ENCODE measurements at places on chromosomes 5 and 9.

DNA sequence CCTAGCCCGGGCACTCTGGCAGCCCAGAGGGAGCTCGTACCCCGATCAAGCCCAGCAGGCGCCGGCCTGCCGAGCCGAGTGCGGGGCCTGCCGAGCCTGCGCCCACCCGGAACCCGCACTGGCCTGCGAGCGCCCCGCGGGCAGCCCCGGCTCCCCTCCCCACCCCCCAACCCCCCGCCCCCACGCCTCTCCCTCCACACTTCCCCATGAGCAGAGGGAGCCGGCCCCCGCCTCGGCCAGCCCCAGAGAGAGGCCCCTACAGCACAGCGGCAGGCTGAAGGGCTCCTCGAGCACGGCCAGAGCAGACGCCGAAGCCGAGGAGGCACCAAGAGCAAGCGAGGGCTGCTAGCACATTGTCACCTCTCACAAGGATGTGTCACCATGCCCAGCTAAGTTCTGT, 36.2 kb upstream of the CCDC180 start:
- no peak for DNase-seq

GRCh38 chr5:82183828-82184227, 94.3 kb downstream of the RPS23 start:
- no peak for DNase-seq

GRCh38 chr9:122346478-122347347, 24.1 kb upstream of the PTGS1 start:
- no peak for DNase-seq

DNA sequence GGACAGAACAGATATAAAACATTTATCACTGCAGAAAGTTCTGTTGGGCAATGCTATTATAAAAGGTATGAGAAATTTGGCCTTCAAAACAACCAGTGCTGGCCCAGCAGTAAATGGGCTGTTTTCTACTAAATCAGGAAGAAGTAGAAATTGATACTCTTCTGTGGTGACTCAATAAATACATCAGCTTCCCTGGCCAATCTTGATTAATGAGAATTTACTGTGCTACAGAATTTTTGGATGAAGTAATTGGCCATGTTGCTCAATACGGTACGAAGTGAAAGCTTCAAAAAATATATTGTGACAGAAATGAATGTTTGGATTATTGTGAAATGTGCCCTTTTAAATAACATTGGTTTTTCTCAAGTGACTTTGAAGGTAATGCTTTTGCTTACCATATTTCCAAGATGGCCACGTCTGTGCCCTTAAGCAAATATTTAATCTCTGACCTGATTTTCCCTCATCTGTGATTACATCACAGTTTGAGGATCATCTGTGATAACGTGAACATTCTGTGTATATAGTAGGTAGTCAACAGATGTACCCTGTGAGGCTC, 4.2 kb downstream of the DNAJA1 start:
- DNase-seq: no peak

DNA sequence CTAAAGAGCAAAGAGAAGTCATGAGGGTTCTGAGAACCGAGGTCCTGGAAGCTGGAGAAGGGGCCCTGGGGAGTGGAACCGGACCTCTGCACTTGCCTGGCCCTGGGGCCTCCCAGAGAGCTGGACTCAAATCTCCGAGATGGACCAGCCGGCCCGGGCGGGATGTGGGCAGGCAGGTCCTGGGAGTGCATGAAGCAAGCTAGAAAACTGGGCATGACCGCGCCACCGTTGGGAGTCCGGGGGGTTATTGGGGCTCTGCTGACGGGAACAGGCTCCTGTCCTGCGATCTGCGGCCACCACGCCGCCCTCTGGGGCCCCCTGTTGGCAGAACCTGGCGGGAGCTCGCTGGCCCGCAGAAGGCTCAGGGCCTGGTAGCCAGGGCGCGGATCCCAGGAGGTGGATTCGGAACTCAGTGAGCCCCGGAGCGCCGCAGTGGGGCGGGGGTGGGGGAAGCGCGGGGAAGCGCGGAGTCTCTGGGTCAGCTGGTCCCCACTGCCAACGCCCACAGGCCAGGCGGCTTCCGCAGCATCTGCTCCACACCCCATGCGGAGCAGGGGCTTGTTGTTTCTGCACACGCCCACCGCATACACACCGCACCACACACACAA, 150.6 kb downstream of the ERCC6L2 start:
- DNase-seq: no peak

DNA sequence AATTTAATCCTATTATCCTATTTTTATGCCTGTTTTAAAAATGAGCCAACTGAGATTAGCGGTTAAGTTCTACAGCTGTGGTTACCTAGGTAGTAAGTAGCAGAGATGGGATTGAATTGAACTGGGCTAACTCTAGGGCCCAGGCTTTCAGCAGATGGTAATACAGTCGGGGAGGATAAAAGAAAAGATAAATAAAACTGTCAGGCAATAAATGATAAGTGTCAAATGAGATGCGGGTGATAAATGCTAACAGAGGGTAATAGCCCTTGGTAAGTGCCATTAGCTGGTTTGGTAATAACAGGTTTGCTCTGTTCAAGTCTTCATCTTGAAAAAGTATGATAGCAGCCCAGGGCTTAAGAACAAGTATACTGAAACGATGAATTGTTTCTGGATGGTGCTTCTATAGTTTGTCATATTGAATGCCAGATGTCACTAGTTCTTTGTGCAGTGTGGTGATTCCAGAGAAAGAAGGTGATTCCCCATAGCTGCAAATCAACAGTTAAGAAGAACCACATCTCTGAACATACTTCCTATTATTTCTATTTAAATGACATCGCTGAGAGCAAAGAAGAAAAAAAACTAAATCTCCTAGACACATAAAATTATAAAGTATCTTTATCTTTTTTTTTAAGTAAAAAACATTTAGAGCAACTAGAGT, 360.8 kb upstream of the PANK3 start:
- no peak for DNase-seq

DNA sequence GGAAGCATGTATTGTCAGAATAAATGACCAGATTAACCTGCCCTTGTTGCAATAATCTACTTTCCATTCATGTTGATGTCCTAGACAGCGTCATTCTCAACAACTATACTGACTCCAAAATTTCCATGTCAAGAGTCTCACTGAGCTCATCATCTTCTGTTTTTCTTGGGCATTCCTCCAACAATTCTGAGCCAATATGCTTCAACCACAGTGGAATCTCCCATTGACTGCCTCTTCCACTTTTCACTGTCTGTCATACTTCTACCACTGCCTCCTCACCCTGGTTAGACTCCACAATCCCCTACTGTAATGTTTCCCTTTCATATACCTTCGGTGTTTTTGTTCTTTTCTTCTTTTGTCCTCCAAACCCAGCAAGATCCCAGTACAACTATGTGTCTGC, 162.8 kb downstream of the TLE1 start:
- DNase-seq: no peak

DNA sequence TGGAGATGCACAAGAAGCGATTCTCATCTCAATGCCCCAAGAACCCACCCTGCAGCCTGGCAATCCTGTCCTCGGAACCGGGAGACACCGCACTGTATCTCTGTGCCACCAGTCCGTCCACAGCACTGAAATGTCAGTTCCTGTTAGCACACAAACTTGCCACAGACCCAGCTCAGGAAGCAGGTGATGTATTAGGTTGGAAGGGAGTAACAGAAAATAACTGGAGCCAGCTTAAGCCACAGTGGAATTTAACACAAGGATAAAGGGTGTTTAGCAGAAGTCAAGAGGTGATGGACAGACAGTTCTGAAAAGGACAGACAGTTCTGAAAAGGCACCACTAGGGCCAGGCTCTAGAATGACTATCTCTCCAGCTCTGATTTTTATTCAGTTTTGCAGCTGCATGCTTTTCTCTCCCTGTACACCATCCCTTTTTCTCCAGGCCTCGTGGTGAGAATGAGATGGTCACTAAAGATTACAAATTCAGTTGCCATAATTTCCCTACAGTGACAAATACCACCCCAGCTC, 114.4 kb downstream of the ANKRD18B start:
- DNase-seq: no peak

DNA sequence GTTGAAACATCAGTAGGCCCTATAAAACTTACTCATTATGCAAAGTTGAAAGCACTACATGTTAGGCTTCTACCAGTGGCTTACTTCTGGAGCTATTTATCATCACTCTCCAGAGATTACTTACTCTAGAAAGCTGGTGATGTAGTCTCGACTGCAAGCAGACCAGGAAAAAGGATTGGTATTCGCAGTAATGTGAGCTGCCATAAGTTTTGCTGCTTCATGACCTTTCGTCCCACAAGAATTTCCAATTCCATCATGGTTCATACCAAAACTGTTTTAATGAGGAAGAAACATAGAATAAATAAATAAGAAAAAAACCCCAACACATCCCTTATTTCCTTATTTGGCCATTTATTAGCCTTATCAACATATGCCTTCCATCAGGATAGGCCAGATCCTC, 181.9 kb downstream of the ADAMTS6 start:
- no peak for DNase-seq

DNA sequence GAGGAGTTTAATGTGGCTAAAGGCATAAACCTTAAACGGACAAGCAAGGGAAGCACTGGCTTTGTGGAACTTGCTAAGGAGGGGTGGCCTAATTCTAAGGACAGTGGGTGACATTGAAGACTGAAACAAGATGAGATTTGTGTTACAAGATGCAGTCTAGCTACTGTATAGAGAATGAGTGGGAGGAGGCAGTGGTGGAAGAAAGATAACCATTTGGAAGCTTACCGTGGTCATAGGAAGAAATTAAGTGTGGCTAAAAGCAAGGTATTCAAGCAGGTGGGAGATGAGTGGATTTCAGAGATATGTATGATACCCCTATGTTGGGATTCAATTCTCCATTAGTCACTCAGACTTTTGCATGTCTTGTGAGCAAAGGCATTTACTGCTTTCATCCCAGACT, 4.6 kb downstream of the PAM start:
- DNase-seq: no peak

- no peak for DNase-seq
Measured at GRCh38 chr5:1189269-1189668, 12.1 kb upstream of the SLC6A19 start.

DNA sequence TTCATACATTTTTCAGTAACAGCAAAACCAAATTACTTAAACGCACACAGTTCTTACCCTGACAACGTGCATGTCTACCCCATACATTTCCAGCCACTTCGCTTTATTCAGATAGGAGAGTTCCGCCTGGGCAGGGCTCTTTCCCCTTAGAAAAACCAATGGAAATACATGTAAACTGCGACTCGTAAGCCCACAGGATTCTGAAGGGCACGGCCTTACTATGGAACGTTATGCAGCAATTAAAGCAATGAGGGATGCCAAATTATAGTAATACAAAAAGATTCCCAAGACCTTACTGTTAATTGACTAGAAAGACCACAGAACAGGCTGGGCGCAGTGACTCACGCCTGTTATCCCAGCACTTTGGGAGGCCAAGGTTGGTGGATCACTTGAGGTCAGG, 64.5 kb downstream of the EPB41L4B start:
- no peak for DNase-seq

DNA sequence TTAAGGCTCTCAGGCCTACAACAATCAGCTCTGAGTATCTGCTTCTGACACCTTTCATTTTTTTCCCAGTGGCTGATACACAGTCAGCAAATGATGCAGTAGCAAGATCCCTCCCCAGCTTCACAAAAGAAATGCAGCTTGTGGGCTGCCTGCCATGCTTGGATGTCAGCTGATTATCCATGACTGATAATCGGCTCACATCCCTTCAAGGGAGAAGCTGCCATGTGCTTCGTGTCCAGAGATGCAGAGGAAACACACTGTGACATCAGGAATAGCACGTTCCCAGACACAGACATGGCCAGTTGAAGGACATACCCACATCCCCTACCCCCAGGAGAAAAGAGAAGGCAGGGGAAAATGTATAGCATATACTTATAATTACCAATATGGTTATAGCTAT, 27.9 kb downstream of the TMEM215 start:
- DNase-seq: no peak

DNA sequence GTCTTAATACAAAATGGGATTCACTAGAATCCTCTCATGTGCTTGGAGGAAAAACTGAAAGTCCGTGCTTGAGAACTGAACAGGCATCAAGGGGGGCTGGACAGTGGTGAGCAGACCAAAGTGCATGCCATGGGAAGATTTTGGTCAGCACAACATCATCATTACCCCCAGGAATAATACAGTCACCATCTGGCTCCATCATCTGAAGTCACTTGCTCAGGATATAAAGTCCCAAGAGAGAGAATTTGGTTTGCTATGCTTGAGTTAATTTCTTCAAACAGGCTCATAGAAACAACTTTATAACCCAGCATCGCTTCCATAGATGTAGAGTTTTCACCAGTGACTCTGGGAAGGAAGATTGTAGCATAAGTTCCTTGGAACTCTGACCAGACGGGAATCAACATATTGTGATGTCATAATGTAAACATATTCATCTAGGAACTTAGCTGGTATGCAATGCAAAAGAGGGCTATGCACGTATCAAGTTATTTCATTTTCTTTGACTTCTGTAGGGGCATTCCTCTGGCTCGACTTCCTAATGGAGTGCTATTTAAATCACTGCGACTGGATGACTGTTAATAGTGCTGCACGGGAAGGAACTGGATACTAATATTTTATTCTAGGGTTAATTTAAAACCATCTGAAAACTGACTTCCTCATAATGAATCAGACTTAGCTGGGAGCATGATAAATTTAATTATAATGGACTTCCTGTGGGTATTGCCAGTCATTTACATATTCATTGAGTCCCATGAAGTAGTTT, 145.2 kb downstream of the MTRR start:
- DNase-seq: no peak

GRCh38 chr5:125367702-125368101, 621.3 kb upstream of the ZNF608 start:
- no peak for DNase-seq

DNA sequence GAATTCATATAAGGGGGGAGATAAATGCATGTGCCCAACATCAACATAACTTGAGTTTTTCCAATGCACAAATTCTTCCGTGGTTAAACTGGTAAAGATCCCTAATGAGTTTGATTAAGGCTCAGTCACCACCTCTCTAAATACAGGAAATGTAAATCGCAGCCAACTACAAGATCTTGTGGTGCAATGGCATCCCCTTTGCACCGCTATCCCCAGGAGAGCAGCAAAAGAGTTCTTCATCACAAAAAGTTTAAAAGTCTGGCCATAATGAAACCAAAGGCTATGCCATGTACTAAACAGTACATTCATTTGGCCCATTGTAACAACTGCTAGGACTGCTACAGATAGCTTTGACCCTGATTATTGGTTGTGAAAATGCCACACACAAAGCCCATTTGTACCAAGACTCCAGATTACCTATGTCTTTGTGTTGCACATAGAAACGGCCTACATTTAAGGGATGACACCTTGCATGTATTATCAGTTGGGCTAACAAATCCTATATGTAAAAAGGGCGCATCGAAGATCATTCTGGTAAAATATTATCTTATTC, 44.5 kb downstream of the ZNF608 start:
- no peak for DNase-seq

DNA sequence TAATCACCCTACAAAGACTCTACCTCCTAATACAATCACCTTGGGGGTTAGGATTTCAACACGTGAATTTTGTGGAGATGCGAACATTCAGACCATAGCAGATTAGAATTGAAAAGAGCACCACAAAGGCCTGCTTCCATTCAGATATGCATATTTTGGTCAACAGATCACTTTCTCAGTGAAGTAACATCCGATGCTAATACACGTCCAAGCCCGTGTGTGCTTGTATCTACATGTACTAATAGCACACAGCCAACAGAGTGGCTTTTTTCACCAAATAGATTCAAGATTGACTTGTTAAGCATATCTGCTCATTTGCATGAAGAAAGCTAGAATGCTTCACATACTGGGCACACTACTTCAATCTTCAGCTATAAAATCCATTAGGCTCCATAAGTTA, 35.6 kb upstream of the SSBP2 start:
- DNase-seq: no peak

- no peak for DNase-seq
Measured at GRCh38 chr9:127489471-127490115, 38.3 kb downstream of the LRSAM1 start.
